ENCODE measurements at places on chromosomes 5 and 9.
A peak's percentile ranks its signal among the peaks of the same experiment; 100 is the strongest.

GRCh38 chr5:99037668-99038067 is 108.9 kb upstream of the CHD1 start:
- DNase-seq, result no peak

DNA sequence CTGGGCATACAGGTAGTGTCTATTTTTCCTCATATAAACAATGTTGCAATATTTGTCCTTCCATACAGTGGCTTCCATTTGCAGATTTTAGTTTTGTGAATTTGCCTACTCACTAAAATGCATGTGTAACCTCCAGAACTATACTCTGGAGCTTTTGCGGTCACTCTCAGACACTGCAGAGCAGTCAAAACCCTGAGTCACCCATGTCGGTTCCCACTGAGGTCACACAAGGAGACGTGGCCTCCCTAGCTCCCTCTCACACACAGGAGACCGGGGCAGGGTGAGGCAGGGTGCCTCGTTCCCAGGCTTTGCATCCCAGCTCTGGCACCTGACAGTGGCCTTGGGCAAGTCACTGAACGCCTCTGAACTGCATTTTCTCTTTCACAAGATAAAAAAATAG is 55.5 kb upstream of the ZNF354A start:
- DNase-seq, result no peak

DNA sequence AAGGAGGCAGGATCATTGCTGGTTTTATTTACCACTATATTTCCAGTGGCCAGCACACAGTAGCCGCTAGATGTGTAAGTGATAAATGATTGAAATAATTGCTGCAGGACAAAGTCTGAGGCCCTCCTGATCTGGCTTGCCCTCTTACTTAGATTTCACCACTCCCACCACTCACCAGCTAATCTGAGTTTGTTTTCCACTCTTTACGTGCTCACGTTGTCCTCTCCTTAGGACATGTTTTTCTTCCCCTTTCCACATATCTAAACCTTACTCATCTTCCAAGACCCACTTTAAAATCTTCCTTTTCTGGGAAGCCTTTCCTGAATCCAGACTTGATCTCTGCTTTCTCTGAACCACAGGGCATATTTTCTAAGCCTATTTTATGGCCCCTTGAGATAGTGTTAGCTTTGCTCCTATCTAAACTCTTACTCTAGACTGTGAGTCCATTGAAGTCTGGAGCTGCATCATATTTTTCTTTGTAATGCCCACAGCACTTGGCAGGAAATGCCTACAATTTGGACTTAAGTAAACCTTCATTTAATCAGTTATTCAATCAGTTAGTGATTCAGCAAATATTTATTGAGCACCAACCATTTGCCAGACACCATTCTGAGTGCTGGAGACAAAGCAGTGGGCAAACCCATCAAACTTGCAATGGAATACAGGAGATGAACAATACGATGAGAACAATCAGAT is 2.4 kb downstream of the TLR4 start:
- DNase-seq, result no peak

GRCh38 chr5:134444941-134445471 is 33.3 kb upstream of the CDKN2AIPNL start:
- DNase-seq, result no peak

GRCh38 chr5:123012321-123012720 is 24.2 kb downstream of the PPIC start:
- peak; percentile 22 for DNase-seq

GRCh38 chr9:99433095-99433494 is 211.0 kb downstream of the SEC61B start:
- DNase-seq, result no peak

DNA sequence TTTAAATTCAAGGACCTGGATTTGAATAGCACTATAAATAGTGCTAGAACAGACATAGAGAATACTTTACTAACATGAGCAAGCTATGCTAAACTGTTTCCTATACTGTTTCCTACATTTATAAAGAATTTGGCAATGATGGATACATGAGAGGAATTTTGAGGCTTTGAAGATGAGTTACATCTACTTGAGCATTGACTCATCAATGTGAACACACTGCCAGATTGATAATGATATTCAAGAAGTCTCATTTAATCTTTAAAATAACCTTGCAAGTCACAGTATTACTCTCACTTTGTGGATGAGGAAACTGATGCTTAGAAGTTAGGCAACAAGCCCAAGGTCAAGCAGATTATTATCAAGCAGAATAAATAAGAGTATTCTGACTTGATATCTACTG is 281.9 kb downstream of the DNAH5 start:
- no peak for DNase-seq

- no peak for DNase-seq
Observed at GRCh38 chr5:9657819-9658218, 27.7 kb upstream of the TAS2R1 start.

DNA sequence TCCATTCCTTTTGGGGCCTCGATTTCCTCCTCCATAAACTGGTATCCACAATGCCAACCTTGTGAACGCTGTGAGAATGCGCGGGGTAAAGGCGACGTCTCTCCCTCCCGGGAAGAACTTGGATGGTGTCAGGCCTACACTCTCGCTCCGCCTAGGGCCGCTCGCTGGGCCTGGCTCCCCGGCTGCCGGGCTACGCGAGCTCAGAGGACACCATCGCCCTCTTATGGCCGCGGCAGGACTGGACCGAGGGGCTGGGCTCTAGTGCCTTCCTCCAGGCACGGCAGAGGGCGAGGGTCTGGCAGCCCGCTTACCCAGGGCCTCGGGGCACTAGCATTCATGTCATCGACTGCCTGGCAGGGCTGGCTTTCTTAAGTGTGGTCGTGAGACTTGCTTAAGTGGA is 1.3 kb upstream of the EXOSC2 start:
- DNase-seq, result peak; percentile 84

DNA sequence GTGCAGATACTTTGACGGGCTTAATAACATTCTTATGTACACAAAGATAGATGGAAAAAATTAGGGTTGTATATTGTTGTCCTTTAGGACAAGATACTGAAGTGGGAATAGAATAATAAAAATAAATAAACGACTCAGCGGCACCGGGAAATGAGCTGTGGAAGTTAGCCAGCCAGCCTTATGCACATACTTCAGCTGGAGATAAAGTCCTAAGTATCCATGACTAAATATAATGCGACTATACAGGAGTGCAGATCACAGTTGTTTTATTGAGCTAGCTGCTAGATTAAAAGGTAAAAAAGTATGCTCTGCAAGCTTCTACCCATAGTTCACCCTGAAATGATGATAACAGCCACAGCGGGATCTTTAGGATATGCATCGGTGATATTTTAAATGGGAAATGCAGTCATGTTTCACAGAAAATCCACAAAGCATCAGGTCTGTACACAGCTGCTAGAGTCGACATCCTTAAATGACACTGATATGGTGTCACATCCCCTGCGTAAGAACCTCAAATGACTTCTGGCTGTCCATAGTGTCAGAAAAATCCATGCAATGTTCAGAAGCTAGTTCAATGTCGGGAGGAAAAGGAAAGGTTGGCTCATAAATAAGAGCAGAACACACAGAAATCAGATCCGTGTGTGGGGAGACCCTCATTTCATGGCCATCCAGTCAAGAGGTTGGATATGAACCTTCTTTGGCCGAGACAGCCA is 392.8 kb upstream of the DAP start:
- DNase-seq, result no peak

- no peak for DNase-seq
Observed at GRCh38 chr5:131242728-131243255, 21.1 kb upstream of the CDC42SE2 start.

- DNase-seq, result no peak
Observed at GRCh38 chr5:84017523-84018172, 297.0 kb upstream of the HAPLN1 start.

GRCh38 chr5:146805081-146805480 is 73.5 kb downstream of the PPP2R2B start:
- DNase-seq, result no peak

GRCh38 chr9:73081979-73082657 is 69.5 kb upstream of the ANXA1 start:
- DNase-seq, result no peak

- peak; percentile 87 for DNase-seq
Observed at GRCh38 chr9:91197232-91198181, 164.2 kb downstream of the AUH start.

GRCh38 chr9:114327749-114328148 is 1.9 kb upstream of the ORM2 start:
- DNase-seq, result no peak

GRCh38 chr5:55052383-55052931 is 28.4 kb downstream of the GZMK start:
- no peak for DNase-seq

GRCh38 chr9:37432020-37432419 is 9.5 kb downstream of the GRHPR start:
- DNase-seq, result no peak

DNA sequence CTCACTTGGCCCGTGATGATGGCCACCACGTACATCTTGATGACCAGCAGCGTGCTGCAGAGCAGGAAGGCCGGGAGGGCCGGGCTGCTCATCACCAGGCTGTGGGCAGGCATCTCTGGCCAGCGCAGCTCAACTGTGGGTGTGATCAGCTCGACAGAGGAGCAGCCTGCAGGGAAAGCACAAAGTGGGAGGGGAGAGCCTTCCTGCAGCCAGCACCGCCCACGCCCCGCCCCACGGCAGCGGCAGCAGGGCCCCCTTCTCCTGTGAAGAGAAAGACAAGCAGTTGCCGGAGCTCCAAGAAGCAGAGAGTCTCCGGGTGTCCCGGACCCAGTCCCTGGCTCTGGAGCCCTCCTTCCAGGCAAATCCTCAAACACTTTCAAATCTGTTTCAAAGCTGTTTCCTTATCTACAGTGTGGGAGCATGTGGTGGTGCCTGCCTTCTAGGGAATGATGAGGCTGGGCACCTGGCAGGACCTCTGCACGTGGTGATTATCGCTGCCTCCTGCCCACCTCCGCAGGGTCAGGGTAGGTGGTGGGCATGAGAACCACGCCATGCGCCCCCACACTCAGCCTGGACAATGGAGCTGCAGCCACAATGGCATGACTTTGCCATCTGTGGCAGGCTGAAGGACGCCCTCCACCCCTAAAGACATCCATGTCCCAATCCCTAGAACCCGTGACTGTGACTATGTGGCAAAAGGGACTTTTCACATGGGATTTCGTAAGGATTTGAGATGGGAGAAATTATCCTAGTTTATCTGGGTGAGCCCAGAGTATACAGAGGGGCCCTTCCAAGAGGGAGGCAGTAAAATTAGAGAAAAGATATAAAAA is at the start of gene PTGES:
TSS of gene PTGES (minus strand) at position 143 of the 830 bp plus-strand sequence. CDS start at position 113, 30 bp downstream.
- peak; percentile 85 for DNase-seq

DNA sequence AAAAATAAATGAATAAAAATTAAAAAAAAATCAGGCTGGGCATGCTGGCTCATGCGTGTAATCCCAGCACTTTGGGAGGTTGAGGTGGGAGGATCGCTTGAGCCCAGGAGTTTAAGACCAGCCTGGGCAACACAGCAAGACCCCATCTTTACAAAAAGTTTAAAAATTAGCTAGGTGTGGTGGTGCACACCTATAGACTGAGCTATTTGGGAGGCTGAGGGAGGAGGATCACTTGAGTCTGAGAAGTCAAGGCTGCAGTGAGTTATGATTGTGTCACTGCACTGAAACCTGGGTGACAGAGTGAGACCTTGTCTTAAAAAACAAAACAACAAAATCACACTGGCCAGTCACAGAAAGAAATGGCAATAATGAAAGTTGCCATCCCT is 3.4 kb upstream of the CNTRL start:
- DNase-seq, result no peak

GRCh38 chr5:78522476-78523260 is 125.9 kb downstream of the LHFPL2 start:
- no peak for DNase-seq

DNA sequence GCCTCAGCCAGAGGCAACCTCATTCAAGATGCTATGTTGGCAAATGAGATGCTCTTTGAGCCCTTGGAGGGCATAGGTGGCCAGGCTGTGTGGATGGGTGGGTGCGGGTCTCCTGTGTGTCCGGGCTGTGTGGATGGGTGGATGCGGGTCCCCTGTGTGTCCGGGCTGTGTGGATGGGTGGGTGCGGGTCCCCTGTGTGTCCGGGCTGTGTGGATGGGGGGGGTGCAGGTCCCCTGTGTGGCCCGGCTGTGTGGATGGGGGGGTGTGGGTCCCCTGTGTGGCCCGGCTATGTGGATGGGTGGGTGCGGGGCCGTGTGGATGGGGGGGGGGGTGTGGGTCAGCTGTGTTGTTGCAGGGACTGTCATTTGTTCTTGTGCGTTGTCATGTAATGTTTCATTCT is 136.6 kb upstream of the COL5A1 start:
- DNase-seq, result no peak

All from kidney (tissue), 22 donors.